ENCODE measurements at places on chromosomes 1 and 21.
A peak's percentile ranks its signal among the peaks of the same experiment; 100 is the strongest.

DNA sequence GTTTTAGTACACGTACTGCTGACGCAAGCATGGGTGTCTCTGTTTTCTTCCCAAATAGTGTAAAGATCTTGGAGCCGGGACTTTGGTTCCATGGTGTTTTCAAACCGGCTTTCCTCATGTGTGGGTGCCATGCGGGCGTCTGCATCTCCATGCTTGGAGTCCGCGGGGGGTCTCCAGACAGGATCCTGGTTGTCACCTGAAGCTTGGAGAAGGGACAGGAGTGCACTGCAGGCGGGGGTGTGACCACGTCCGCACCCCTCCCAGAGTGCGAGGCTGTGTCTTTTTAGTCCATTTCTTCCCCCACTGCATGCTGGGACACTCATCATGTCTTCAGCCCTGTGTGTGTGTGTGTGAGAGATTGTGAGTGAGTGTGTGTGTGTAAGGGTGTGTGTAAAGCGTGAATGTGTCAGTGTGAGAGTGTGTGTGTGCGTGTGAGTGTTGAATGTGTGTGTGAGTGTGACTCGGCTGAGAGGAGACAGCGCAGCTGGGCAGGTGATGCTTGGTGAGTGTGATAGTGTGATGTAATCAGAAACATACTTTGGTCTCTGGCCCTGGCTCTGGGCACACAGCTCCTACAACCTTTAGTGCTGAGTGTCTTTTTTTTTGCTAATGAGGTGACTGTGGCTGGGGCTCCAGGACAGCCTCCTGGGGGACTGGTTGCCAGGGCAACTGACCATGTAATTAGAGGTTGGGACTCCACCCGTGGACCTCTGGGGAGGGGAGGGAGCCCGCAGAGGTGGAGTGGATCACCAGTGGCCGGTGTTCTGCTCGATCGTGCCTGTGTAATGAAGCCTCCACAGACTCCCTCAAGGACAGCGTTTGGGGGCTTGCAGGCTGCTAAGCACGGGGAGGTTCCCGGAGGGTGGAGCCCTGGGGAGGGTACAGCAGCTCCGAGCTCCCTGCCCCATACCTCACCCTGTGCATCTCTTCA is 55.1 kb downstream of the AGPAT3 start:
- DNase-seq: no peak

GRCh38 chr21:33368124-33368523 is 35.1 kb upstream of the IFNGR2 start:
- DNase-seq: no peak

DNA sequence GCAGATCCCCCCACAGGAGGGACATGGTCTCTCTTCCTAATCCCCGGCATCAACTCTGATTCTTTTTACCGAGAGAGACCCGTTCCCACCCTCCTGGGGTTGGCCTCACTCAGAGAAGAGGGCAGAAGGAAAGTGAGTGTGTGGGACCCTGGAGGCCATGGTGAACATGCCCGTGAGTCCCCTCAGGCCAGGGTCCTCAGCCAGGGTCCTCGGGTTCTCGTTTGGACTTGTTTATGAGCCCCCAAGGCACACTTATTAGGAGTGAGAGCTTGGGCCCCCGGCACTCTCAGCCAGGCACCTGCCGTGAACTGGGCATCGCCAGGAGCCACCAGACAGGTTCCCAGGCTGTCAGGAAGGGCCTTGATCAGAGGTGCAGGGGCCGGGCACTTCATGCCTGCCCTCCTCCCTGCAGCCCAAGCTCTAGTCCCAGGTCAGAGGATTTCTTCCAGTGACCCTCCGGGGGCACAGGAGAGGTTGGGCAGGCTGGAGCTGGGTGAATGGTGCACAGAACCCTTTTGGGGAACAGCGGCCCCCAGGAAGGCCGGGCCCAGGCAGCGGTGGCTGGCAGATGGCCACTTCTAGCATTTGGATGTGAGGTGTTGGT is 122.6 kb downstream of the CRYAA start:
- no peak for DNase-seq

GRCh38 chr1:103387898-103388297 is 137.6 kb upstream of the RNPC3 start:
- DNase-seq: no peak

- no peak for DNase-seq
These were observed 6.5 kb upstream of the C1QA start for GRCh38 chr1:22629886-22630285.

DNA sequence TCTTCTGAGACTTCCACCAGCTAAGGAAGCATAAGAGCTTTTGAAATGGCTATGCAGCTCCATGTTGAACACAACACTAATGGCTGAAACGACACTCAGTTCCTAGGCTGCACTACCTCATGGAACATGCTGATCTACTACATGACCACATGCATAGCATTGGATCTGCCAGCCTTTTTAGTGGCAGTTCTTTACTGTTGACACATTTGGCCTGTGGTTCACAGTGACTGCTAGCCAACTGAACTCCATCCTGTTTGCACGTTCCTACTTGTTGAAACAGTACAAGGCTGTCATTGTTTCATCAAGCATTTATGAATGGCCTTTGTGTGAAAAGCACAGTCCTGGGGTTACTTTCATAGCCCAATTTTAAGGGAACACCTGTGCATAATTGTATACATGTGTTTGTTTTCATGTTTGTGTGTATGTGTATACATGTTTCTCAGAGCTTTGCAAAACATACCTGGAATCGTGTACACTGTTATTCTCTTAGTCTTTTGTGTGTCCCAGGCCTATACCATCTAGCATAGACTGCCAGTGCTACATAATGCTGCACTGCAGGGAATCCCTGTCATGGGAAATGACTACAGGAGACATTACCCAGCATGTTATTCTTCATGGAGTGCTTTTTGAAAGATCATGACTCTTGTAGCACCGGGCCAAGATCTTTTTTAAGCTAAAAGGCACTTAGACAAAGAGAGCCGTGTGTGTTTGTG is 179.6 kb upstream of the ESRRG start:
- DNase-seq: no peak

DNA sequence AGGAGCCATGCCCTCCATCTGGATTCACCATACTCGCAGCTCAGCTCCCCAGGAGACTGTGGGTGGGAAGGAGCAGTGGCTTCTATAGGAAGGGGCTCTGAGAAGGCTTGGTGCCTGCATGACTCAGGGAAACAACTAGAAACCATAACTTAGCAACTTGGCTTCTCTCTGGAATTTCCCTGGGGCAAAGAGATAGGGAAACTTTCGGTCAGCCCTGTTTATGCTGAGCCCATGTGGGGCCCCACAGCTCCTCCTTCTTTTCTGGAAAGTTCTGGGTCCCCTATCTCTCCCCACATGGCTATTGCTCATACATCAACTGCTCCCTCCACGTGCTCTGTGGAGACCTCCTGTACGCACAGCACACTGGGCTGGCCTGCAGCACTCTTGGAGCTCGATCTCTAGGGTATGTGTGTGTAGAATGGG is 39.3 kb downstream of the PLEKHA6 start:
- no peak for DNase-seq

GRCh38 chr1:109162626-109163025 is 48.7 kb downstream of the ELAPOR1 start:
- DNase-seq: no peak

DNA sequence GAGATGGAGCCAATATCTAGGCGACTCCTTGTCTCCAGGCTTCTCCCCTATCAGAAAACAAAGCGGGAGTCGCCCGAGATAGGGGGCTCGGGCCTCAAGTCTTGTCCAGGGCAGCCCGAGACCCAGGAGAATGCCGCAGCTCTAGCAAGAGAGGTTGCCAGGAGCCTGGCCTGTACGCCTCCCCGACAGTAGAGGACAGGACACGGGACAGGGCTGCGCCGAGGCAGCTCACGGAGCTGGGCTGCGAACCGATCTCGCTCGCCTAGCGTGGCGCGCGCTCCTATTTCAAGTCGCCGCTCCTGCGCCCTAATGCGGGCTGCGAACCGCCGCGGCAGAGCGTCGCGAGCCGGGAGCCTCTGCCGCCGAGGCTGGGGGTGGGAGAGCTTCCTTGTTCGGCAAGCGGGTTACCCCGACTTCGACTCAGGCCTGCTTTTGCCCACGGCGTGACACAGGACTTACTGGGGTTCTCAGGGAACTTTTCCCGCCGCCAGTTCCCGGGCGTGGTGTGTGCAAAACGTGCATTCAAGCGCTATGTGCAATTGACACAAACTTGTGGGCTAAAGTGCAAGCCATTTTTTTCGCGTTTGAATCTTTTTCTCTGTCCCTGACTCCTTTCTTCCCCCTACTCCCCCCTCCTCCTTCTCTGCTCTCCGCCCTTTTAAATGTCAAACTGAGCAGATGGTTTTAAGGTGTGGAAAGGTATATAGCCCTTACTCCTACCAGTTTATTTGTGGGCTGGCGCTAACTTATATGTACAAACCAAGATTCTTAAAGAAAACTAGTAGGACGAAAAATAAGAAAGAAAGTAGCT is 2.4 kb upstream of the PROX1 start:
- DNase-seq: no peak

DNA sequence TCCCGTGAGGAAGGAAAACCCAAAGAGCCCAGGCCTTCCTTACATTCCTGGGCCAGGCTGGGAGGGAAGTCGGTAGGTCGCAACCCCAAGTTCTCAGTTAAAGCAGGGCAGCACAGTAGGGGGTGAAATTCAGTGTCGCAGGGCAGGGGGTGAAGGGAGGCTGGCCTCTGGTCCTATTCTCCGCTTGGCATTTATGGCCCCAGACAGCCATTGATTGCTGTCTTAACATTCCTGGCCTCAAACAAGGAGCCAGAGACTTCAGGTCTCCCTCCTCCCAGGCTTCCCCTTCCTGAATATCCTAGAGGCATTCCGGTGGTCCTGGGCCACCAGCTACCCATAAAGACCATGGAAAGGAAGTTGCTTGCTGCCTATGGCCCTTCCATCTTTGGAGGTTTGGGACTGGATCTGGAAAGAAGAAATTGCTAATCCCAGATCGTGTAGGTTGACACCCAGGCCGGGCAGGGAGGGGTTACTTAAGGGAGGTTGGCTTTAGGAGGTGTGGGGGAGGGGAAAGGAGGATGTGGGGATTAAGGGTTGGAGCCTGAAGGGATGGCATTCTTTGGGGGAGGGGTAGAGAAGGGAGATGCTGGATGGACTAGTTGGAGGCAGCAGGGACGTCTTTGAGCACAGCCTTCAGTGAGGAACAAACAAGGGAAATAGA is 1.7 kb downstream of the LIN28A start:
- no peak for DNase-seq

DNA sequence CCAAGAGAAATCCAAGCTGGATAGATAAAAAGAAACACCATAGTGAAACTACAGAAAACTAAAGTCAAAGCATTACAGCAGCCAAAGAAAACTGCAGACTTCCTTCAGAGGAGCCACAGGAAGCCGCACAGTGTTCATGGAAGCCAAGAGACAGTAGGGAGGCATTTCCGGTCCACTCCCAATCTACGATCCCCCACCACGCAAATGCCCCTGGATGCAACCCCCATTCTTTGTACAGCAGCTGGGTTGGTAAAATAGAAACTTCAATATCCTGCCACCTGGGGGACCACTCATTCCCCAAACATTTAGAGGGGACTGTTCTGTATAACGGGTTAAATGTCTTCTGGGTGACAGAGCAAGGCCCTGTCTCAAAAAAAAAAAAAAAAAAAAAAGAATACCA is 43.9 kb upstream of the TSPEAR start:
- DNase-seq: peak; percentile 27

- DNase-seq: peak; percentile 30
These were observed 16.9 kb downstream of the MTARC1 start for GRCh38 chr1:220803401-220804201.

GRCh38 chr1:10152709-10153284 is 57.6 kb upstream of the KIF1B start:
- DNase-seq: peak; percentile 14

DNA sequence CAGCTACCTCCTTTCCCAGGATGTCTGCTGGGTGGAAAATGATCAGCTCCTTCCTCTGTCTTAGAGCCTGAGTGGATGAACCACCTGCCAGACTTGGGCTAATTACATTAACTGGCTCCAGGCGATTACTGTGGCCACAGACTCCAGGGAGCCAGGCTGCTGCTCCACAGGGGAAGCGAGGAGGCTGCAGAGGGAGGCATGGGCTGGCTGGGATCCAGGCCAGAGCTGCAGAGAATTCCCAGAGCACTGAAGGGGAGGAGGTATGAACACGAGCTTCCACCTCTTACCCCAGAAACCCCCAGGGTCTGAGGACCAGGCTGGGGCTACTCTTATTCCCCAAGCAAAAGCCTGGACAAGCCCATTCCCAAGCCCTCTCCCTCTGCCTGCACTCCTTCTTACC is 136.0 kb upstream of the KLHDC7A start:
- no peak for DNase-seq

DNA sequence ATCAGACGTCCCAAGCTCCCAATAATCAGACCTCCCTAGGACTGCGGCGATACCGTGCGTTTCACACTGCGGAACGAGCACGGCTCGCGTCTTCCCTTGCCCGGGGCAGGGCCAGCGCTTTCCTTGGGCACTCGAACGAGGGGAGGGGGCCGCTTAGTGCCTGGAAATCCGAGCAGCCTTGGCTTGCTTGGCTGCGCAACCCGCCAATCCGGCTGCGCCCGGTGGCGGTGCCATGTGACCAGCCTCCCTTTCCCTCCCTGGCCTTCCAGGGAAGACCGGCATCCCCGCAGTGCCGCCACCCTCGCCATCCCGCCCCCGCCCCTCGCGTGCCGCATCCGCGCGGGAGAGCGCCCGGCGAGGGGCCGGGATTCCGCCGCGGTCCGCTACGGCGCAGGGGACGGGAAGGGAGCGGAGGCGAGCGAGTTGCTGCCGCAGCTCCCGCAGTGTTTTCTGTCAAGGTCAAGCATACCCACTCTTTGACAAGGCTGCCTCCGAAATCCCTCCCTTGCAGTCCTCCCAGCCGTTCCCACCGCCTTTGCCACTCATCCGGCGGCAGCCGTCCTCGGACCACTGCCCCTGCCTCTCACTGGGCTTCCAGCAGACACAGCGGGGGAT is 8.3 kb upstream of the RNF19B start:
- no peak for DNase-seq

- DNase-seq: no peak
These were observed 64.2 kb upstream of the KIF26B start for GRCh38 chr1:245090491-245091090.

GRCh38 chr1:247366926-247367645 is 35.4 kb upstream of the ZNF496 start:
- no peak for DNase-seq

DNA sequence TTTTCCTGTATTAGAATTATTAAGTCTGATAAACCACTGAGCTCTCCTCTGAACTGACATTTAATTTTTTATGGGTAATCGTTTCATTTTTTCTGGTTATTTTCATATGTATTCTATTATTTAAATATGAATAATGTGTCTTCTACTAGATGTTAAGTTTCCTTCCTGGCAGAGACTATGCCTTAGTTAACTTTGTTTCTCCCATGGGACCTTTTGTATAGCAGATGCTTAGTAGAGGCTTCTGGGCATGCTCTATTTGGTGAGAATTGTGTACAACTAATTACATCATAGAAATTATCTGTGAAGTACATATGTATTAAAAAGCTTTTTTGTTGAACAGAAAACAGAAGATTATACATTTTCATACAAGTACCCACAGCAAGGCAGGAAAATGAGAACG is 23.4 kb downstream of the CTBS start:
- no peak for DNase-seq

- DNase-seq: no peak
These were observed 93.1 kb downstream of the DMRTB1 start for GRCh38 chr1:53552146-53552861.

DNA sequence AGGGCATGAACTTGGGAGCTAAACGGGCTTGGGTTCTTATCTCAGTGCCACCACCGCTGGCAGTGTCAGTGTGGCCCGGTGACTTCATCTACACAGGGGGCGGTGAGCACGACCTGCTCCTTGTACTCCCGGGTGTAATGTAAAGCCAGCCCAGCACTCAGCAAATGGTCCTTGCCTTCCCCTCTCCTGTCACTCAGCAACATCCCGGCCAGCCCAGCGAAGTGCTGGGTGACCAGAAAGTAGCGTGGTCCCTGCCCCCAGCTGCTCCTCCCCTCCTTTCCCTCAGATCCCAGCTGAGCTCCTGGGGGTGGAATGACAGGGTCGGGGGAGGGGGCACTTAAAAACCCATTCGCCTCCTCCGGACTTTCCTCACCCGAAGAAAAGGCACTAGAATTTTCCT is 7.2 kb downstream of the KCNN3 start:
- DNase-seq: no peak

All from germinal center (tissue), 1 donor.